ENCODE measurements at places on chromosomes 16 and 17. TPM values are rescaled to one million over a fixed set of nuclear protein-coding genes. Genes with fewer than 3 reads are reported as not detected.

The TPPP3 gene
- 2.3 TPM for total RNA-seq

The AIPL1 gene
- total RNA-seq = not detected

The ZC3H7A gene
- 36.0 TPM for total RNA-seq

The CORO6 gene
- 0.47 TPM for total RNA-seq

The TPSB2 gene
- total RNA-seq = not detected

The SLC52A1 gene
- not detected for total RNA-seq

The PRSS21 gene
- not detected for total RNA-seq

The WDR81 gene
- 10.8 TPM for total RNA-seq

The GSPT1 gene
- total RNA-seq = 75.2 TPM

The PIMREG gene
- total RNA-seq = 5.9 TPM

The KRT222 gene
- total RNA-seq = 3.6 TPM
